NCI-H82 (cell line): ENCODE measurements at places on chromosomes 16 and 17.

GRCh38 chr17:60167065-60167741, 17.4 kb downstream of the CA4 start:
- DNase-seq, result no peak

DNA sequence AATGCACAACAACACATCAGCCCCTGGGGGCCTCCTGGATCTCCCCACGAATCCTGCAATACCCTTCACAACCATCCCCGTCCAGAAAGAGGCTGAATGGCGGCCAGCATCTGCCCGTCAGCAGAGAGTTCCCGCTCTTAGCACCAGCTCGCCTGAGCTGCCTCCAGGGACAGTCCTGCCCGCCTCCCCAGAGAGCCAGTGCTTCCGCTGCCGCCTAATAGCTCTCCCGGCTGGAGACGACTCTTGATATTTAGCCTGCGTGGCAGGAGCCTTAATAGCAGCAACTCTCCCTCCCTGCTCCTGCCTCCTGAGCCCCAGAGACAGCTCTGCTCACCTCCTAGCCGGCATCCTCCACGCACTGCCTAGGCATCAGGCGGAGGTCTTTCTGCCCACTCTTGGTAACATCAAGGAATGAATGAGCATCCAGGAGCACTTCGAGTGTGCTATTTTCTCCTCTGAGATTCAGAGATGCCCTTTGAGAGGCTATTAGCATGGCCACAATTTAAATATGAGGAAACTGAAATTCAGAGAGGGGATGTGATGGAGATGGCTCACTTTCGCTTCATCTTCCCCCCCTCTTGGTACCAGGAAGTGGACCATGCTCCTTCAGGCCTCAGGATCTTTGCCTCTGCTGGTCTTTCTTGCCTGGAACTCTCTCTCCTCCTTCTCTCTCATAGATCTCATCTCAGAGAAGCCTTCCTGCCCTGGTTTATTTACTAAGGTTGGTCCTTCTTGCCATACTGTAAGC, 67.9 kb downstream of the RAI1 start:
- peak; percentile 58 for DNase-seq

DNA sequence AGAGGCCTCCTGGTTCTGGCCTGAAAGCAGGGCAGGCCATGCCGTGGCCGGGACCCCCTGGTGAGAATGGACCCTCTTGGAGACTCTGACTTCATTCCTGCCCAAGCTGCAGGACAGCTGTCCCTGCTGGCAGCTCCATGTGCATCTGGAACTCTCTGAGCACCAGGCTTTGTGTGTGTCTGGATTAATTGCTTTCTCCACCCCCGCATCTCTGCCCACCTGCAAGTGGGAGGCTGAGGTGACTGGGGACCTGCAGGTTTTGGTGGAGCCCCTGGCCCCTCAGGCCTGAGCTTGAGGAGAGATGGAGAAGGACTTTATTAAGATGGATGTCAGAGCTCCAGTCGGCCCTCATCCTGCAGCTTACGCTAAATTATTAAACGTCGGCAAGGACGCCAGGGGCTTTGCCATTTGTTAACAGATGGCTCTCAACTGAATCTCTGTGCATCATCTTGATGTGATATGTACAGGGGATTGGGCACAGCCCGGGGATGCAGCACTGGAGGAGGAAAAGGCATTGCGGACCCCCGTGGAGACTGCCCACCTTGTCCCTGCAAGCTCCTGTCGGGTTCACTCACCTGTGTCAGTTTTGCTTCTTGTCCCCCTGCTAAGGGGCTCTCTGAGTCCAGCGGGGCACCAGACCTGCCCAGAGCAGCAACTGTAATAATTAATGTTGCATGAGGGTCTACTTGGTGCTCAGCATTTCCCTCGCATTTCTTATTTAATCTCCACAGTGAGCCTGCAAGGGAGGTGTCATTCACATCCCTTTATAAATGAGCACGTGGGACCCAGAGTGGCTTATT, 154.1 kb upstream of the RPL38 start:
- peak; percentile 88 for DNase-seq

- no peak for DNase-seq
Measured at GRCh38 chr16:56610017-56610608, 1.7 kb downstream of the MT2A start.

DNA sequence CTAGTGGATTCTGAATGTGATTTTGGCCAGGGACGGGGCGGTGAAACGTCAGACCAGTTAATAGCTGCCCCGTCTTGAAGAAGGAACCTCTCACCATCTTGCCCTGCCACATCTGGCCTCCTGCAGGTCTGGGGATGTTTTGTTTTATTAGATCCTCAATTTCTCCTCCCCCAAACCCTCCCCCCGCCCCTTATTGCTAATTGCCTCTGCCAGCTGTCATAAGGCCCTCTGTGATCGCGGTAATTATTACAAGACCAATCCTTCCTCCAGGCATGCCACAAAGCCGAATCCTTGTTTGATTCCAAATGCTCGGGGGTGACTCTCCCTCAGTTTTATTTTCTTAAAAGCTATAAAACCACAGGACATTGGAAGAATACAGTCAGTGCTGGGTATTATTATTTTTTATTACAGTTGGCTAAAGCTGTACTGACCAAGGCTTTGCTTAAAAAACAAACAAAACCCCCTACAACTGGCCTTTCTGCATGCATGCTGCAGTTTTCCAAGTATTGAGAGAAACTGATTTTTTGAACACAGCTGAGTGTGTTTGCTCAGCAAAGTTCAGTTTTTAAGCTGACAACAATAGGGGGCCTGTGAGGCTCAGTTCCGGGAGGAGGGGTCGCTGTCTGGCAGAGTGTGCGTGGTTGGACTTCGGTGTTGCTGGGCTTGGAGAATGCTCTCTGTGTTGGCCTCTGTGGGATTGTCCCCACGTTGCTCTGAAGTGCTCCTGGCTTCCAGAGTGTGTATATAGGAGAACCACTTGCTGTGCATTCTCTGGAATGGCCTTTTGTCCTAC, 1.7 kb downstream of the KSR1 start:
- peak; percentile 94 for DNase-seq

DNA sequence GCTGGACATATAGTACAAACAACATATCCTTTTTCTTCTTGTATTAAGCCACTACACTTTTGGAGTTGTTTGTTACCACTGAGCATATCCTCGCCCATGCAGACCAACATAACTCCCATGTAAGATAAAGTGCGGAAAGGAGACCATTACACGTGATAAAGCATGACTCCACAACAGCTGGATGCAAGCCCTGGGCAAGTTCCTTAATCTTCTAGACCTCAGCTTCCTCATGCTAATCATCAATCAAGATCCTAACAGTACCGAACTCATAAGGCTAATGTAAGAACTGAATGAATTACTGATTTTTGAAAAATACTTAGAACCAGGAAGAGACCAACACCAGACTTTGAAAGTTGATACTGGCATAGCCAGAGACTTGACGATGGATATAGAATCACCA, 47.0 kb upstream of the GSG1L start:
- no peak for DNase-seq

DNA sequence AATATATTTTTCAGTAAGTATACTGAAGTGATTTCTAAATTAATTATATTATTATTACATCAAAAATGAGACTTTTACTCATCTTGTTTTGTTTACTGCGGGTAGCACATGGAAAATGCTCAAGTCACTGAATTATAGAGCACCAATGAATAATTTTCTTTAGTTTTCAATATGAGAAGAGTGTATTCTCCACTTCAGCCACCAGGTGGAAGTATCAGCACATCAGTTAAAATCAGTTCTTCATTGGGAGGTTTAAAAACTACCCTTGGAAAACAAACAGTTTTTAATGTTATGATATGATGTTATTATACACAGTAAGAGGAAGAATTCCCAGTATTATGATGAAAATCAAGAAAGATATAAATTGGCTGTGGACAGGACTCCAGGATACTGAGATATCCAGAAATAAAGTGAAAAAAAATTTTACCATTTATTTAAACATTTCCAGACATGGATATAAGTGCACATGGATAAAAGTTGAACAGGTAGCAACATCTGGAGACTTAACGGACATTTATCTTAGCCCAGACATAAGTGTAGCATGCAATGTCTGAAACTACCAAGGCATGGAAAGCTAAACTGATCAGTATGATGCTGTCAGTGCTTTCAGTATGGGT, 467.3 kb downstream of the KCNJ2 start:
- peak; percentile 61 for DNase-seq

- DNase-seq, result no peak
Measured at GRCh38 chr17:72600934-72601333, 480.1 kb downstream of the SOX9 start.

GRCh38 chr17:50037321-50038107, 18.4 kb upstream of the ITGA3 start:
- DNase-seq, result no peak

GRCh38 chr17:77147357-77147801, 6.6 kb downstream of the SEC14L1 start:
- no peak for DNase-seq

- peak; percentile 84 for DNase-seq
Measured at GRCh38 chr17:82497483-82498405, 21.8 kb upstream of the FOXK2 start.

DNA sequence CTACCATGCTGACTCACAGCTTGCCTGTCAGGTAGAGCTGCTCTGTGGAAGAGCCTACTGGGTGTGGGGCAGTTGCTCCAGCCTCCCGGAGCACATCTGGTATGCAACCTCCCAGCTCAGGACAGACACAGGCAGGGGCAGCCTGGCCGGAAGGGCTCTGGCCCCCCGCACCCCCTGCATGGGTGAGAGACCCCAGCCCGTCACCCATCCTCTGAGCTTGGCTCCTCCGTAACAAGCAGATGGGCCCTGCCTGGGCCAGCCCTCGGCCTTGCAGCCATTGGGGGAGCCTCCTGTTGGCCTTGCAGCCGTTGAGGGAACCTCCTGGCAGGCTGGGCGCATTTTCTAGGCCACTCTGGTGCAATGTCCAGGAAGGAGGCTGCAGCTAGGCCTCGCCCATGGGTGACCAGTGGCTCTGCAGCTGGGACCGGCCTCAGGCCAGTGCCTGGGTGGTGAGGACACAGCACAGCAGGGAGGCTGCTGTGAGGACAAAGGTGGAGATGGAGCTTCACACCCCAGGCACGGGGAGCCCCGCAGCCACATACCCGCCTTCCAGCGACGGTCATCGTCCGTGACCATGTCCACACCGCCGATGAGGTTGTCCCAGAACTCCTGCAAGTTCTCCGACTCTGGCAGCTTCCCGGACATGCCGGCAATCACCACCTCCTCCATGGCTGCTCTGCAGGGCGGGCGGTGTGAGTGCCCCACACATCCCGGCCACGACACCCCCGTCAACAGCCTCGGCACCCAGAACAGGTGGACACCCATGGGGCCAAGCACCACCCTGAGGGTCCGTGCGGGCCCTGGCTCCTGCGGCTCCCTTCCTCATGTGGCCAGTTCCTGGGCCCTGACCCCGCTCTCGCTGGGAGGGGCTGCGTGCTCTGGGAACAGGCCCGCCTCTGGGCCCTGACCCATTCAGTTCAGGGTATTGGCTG, 2.0 kb downstream of the FASN start:
- no peak for DNase-seq

DNA sequence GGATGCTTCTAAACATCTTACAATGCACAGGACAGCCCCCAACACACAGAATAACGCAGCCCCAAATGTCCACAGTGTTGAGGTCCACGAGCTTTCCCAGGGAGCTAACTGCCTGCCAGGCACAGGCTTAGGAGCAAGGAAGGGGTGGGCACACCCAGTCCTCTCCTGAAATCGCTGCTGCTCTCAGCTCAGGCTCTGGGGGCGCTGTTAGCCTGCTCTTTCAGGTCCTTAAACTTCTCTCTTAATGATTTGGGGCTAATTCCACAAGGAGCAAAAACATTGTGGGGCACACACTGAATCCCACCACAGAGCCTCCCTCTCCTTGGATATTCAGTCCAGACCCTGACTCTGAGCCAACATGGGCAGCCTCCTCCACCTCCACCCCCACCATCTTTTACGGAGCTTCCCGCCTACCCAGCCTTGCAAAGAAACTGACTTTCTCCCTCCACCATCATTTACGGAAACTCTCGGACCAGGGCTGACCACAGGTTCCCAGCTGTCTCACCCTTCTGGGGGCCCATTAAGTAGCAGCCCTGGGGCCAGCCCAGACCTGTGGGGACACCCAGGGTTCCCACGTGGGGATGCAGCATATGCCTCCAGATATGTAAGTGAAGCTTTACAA, 1.1 kb downstream of the CD300H start:
- peak; percentile 62 for DNase-seq

GRCh38 chr17:14921936-14922335, 343.2 kb downstream of the PMP22 start:
- no peak for DNase-seq

DNA sequence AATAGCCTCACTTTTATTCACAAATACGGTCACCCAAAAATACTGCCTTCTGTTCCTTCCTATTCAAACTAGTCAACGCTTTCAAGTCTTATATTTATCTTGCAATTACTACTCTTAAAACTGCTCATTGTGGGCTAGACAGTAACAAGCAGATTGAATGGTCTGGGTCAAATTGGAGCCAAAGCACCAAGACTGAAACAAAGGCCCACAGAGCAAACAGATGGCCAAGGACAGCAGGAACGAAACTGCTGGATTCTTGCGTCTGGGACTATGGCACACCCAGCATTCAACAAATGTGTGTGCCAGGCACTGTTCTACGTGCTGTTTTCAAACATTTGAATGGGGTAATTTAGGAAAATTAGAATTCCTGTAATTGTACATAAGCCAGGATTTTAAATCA, 250.1 kb upstream of the PSMD7 start:
- peak; percentile 4 for DNase-seq

DNA sequence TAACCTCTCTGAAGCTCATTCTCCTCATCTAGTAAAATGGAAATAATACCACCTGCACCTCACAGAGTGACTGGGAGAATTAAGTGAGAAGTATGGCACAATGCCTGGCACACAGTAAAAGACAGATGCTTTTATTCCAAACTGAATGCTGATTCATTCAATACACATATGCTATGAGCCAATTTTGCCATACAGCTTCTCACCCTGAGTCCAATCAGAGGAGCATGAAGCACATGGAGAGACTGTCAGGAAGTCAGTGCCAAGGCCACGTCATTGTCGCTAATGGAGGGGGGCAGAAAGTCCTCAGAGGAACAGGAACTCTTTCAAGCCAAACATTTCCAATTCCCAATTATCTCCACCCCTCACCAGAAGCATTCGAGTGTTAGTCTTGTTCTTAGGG, 11.6 kb downstream of the MKS1 start:
- no peak for DNase-seq

DNA sequence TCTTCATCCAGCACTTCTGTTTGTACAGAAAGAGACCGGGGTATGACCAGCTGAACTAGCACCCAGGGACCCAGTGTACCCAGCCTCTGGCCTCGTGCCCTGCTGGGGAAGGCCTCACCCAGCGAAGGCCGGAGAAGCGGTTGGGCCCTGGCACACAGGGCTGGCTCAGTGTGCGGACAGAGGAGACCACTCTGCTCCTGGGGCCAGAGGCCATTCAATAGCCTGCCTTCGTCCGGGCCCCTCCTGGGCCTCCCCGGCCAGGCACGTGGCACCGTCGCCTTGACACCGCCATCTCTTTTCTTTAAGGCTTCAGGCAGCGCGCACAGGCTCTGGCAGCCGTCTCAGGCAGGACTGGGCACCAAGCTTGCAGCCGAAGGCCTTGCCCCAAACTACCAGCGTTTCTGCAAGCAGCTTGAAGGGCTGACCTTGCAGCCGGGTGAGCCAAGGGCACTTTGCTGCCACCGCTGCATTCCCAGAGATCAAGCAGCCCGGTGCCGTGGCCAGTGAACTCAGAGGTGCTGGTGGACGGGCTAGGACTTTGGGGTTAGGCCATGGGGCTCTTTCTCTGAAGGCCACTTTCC, 8.0 kb downstream of the TAX1BP3 start:
- no peak for DNase-seq

- DNase-seq, result peak; percentile 18
Measured at GRCh38 chr16:47110939-47111338, 32.8 kb downstream of the NETO2 start.
